ENCODE measurements at places on chromosomes 2 and 18.

DNA sequence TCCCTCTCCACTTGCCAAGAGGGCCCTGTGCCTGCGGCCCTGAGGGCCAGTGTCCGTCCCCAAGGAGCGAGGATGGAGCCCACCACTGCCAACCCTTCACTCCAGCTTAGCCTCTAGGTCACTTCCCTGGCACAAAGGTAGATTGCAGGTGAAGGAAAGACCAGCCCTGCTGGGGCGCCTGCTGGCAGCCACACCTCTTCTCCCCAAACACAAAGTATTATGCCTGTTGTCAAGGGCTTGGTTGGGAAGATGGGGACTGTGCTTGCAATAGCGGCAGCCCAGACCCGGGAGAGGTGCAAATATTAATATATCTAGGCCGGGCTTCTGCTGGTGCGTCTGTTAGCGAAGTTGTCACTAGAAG is 7.7 kb downstream of the KCNF1 start:
- no peak for DNase-seq

GRCh38 chr2:229810786-229811185 is 96.4 kb upstream of the DNER start:
- DNase-seq = no peak

DNA sequence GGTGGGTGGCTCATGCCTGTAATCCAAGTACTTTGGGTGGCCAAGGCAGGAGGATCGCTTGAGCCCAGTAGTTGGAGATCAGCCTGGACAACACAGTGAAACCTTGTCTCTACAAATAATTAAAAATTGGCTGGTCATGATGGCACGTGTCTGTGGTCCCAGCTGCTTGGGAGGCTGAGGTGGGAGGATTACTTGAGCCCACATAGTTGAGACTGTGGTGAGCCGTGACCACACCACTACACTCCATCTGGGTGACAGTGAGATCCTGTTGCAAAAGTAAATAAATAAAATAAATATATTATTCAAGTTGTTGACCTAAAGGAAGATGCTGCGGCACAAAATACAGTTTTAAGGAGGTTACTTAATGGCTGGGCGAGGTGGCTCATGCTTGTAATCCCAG is 72.7 kb downstream of the LAMA3 start:
- no peak for DNase-seq

- DNase-seq = peak; percentile 32
Observed at GRCh38 chr2:29902356-29902755, 19.0 kb downstream of the ALK start.

DNA sequence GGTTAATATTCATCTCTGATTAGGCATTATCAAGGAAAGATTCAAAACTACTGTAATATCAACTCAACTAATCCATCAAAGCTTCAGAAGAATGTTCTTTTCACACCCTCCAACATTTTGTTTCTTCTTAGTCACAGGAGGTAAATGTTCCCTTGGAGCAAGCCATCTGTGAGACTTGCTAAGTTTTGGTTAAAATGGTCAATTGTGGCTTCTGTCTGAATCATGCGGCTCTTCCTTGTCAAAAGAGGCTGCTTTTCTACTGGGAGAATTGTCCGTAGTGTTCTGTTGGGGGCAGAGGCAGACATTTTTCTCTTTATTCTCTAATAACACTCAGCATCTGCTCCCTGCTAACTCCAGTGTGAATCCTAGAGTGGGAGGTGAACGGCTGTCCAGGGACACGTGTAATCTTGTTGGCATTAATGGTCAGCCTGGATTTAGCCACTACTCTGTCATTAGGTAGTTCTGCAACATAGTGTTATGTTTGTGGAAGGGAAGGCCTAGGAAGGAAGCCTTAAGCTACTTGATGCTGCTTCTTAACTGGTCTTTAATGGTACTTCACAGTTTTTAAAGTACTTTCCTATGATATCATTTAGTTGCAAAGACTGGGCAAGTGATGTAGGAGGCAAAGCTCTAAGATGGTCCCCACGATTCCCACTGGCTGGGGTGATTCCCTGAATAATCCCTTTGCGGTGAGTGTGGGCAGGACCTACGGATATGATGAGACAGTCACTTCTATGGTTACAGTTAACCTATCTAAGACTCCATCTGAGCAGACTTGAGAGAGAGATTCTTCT is 22.6 kb upstream of the FAP start:
- DNase-seq = no peak

DNA sequence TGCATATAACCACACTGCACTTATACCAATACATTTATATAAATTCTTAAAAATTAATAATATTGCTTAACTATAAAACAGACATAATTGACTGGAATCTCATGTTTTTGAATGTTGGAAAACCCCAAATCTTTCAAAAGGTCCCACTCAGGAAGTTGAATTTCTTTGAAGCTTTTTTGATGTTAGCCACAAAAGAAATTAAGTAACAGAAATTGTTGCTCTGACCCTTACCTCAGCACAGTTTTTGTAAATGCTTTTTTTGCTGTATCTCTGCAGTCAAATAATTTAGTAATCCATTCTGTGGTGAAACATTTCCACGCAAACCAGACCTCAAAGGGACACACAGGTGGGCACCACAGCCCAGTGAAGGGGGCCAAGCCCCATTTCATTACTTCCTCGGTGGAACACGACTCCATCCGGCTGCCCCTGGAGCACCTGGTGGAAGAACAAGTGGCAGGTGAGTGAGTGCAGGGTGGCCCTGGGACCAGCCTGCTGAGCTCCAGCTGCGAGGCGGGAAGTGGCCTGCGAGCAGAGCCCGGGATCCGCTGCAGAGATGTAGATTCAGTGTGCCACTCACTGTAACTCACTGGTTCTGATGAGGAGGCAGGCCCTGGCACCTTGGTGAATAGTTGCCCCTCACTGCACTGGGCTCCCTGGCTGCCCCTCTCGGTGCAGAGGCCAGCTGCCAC is 8.4 kb downstream of the SCLY start:
- no peak for DNase-seq

DNA sequence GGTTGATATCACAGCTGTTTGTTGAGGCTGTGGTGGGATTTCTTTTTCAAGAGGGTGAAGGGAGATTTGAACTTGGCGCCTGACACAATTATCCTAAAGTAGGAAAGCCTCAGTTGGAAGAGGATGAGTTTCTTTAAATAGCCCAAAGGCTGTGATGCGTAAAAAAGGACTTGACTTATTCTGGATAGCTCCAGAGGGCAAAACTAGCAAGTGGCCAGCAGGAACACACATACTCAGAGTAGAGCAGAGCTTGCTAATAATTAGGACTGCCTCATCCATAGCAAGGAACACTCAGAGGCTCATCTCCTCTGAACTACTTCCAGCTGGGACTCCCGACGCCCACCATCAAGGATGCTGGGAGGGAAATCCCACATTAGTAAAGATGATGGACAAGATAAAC is 74.0 kb downstream of the AFF3 start:
- no peak for DNase-seq

GRCh38 chr2:222338374-222338773 is 39.6 kb upstream of the PAX3 start:
- no peak for DNase-seq

- DNase-seq = no peak
Observed at GRCh38 chr2:43905371-43905803, 66.6 kb downstream of the ABCG8 start.

GRCh38 chr18:24386681-24387080 is 10.9 kb downstream of the OSBPL1A start:
- no peak for DNase-seq

DNA sequence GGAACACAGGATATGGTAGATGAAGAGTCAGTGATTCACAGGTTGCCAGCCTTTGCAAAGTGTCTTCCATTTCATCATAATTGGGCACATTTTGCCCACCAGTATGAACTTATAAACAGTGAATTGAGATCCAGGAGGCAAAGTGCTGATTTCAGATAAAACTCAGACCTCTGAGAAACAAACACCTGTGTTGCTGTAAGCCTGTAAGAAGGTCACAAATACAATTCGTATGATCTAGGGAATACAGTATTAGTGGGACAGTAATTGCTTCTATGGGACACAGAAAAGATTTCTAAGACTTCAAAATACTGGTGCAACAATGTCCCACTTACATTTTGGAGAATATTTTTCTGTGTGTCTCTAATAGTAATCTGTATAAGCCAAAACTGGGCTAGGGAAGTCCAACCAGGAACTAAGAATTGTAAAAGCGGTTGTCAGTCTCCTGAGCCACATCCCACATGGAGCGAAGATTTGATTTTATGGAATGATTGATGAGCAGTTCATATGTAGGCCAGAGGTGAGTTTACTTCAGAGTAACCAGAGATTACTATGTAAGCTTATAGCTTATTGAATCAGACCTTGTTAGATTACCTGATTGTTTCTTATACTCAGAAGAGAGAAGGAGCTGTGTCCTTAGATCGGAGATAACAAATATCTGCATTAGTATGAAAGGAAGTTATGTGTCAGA is 728.4 kb downstream of the LRRTM4 start:
- DNase-seq = no peak

All from WTC11 (cell line).